ENCODE measurements at places on chromosomes 5 and 9.

DNA sequence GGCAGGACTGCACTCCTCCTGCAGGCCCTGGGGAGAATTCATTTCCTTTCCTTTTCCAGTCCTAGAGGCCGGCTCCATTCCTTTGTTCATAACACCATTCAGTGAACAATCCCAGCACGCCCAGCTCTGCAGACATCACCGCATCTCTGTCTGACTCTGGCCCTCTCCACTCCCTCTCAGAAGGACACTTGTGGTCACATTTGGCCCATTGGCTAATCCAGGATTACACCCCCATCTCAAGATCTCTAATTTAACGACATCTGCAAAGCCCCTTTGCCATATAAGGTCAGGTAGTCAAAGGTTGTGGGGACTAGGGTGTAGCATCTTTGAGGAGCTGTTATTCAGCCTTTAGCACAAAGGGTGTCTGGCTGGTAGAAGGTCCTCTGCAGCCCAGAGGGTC, 185.0 kb upstream of the DAP start:
- DNase-seq = no peak

DNA sequence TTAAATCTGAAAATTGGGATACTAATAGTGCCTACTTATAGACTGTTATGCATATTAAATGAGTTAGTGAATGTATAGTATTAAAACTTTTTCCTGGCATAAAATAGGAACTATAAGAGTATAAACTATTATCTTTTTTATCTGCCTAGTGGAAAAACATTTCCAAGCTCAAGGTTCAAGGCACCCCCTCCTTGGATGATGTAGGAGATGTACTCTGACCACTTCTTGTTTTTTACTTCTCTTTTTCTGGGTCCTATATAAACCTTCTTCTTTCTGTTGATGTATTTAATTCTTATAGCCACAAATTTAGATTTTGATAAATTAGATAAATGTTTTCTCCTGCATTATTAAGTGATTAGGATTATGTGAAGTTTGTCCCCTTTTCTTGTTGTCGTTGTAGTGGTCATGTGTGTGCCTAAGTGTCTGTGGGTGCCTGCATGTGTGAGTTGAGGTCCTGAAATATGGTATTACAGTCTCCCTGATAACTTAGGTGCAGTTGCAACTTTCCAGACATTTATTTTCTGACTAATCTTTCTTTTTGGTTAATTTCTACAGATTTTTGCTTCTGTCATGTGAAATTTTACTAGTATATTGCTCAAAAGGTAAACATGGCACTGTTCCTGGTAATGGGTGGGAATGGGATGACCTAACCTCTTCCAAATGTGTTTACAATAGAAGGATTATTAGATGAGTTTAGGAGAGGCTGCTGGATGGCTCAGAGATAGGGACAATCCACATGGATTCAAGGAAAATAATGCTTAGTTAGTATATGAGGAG, 160.8 kb upstream of the CDKN2B start:
- DNase-seq = no peak

DNA sequence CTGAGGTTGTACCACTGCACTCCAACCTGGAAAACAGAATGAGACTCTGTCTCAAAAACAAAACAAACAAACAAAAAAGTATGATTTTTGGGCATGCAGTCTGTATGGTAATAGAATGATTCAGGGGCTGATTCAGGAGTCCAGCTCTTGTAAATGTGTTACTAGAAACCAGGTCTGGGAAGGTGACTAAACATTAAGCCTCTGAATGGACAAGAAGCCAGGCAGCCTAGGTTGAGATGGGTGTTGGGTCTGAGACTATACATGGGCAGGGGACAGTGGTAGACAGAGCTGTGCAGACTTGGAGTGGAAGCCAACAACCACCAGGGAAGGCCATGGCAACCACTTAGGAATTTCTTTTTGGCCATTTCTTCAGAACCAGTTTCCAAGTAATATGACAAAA, 64.9 kb upstream of the TLE1 start:
- DNase-seq = no peak

GRCh38 chr5:123371575-123372179, 51.5 kb downstream of the CEP120 start:
- no peak for DNase-seq

DNA sequence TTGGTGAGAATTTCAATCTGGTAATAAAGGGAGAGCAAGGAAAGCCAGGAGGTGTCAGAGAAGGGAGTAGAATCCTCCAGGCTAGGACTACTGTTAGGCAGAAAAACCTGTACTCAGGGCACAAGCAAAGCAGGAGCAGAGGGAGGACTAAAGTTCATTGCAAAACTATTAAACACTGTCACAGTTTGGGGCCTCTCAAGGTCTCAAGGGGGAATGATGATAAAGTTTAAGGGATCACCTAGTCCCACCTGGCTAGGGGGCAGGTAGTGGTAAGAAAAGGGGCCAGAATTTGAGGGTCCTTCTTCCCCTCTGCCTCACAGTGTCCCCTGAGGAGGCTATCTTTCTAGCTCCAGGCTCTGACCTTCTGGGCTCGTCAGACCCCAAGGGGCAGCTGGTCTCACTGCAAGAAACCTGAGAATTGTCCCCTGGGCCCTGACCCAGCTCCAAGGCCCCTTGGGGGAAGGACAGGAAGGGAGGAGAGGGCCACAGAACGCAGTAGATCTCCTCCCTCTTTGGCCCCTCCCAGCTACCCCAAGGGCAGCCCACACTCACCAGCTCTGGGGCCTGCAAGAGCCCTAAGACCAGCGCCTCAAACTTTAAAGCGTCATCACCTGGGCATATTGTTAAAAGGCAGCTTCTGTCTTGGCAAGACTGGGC, 974 bp downstream of the CCDC69 start:
- no peak for DNase-seq

DNA sequence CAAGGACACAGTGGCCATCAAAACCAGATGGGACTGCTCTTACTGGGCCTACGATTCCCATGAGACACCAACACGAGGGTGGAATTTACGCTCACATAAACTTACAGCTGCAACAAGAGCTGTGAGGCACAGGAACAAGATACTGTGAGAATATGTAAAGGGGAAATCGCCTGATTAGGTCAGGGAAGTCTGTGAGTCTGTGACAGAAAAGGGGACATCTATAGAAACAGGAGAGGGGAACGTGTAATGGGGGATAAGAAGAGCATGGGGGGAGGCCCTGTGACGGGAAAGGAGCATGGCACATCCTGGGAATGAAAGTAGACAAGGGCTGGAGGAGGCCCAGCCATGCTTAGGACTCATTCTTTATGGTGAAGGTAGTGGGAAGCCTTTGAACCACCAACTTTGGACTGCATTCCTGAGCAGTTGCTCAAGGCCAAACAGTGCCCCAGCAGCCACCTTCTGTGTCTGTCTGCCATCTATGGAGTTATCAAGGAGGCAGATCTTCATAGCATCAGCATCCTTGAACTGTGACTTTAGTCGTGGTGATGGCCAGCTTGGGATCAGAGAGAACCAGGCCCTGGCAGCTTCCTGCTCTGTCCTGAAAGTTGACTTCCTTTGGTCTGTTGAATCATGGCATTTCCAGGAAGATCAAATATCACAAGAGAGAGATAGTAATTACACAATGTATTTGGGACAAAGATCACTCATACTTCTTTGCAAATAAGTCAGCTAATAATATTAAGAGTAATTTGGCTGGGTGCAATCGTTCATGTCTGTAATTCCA, 87.9 kb upstream of the FAM169A start:
- DNase-seq = no peak

DNA sequence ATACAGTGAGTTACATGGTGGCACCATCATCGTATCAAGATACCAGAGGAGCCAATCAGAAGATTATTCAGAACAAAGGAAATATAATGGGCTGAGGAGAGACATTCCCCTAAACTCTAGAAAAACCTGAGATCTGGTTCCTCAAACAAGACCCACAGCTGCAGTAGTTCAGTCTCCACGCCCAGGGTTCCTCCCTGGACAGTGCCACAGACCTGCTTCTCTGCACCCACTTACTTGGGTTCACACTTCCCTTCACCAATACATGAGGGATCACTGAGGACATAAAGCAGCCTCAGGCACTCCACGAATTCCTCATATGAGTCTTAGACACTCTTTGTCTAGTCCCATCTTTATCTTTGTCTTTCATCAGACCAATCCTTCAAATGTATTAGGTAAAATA, 101.7 kb downstream of the APTX start:
- DNase-seq = no peak
